ENCODE measurements at places on chromosomes 6 and 20. TPM values are rescaled to one million over a fixed set of nuclear protein-coding genes. Genes with fewer than 3 reads are reported as not detected.

GRCh38 chr6:27863962-27864905 lies 48.0 kb downstream of the OR2B2 start:
- DNase-seq: no peak

The FAM217A gene
- total RNA-seq: not detected

The TXLNB gene
- 0.83 TPM for total RNA-seq

DNA sequence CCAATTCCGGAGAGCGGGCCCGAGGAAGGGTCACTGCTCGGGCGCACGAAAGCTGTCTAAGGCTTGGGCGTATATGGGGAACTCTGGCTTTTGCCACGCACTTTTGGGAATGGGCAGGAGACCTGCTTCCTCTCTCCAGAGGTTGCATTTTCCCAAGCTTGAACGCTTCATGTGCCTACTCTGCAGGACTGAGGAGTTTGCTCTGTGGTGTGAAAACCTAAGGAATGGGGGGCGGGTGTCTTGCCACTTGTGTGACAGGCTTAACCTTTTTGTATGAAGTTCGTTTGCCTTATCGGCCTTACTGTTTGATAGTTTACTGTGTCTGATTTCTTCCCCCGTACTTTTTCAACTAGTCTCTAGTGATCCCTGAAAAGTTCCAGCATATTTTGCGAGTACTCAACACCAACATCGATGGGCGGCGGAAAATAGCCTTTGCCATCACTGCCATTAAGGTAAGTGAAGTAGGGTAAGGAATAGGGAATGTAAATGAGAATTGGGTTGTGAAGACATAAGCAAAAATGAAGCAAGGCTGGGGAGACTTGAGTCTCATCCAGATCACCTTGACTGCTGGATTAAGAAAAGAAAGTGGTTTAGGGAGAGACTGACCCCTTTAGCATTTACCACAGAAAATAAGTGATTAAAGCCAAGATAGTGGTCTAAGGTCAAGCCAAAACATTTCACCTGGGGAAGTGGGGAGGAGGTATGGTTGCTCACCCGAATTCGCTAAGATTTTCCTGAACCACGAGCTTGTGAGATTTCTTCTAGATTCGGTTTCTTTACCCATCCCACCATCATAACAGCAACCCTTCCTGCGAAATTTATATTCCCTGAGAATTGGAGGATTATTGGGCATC lies 627 bp downstream of the RPS18 start:
- DNase-seq: no peak
